Neural crest cell (in vitro differentiated cells): ENCODE measurements at places on chromosomes 4 and X. TPM values are rescaled to one million over a fixed set of nuclear protein-coding genes. Genes with fewer than 3 reads are reported as not detected.

SAGE1 gene
- total RNA-seq: not detected in 2 replicates

ERAS gene
- total RNA-seq: 0.49 and 0.50 TPM in 2 replicates

HHIP gene
- 1.3 and 1.8 TPM in 2 replicates for total RNA-seq

CCNB3 gene
- total RNA-seq: 0.89 and 1.4 TPM in 2 replicates

MCF2 gene
- 0.23 and 0.34 TPM in 2 replicates for total RNA-seq

HS6ST2 gene
- 13.9 and 14.2 TPM in 2 replicates for total RNA-seq

CFAP47 gene
- total RNA-seq: 0.75 and 0.93 TPM in 2 replicates

CYBB gene
- not detected in 2 replicates for total RNA-seq

LIAS gene
- 17.6 and 19.0 TPM in 2 replicates for total RNA-seq

TBC1D9 gene
- 15.9 and 16.1 TPM in 2 replicates for total RNA-seq

USP26 gene
- not detected in 2 replicates for total RNA-seq

ESX1 gene
- total RNA-seq: not detected in 2 replicates

BTK gene
- 0.64 TPM in 1 of 2 replicates, not detected in the other for total RNA-seq

NOCT gene
- 12.9 and 14.1 TPM in 2 replicates for total RNA-seq

- DNase-seq: no peak
Measured at GRCh38 chr4:109649872-109650271, 53.4 kb downstream of the CASP6 start.

- DNase-seq: no peak
Measured at GRCh38 chrX:107288676-107289075, 82.3 kb downstream of the DNAAF6 start.

DNA sequence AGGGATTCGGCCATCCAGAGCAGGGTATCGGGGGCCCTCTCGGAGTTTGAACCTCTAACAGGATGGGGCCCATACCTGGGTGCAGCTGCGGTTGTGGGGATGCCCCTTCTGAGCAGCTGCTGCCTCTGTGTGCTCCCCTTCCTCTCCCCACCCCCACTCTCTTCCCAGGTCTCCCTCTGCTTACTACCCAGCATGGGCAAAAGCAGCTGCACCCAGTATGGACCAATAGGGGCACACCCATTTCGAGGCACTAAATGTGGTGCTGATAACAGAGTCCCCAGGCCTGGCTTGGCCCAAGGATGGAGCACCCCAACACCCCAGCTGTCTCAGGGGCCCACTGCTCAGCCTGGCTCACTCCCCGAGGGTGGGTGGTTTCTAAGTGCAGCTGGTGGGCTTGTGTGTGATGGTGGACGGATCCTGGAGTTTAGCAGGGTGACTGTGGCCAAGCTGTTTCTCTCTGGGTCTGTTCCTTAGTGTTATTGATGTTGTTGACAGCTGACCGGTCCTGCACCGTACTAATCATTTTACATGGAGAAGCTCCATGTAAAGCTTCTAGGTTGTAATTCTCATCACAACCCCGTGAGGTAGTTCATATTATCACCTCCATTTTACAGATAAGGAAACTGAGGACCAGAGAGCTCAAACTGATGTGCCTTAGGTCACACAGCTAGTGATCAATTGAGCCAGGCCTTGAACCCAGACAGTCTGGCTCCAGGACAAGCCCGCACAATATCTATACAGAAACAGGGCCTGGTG, 13.1 kb upstream of the KIAA0232 start:
- no peak for DNase-seq

GRCh38 chrX:87078231-87078630, 439.4 kb upstream of the KLHL4 start:
- DNase-seq: no peak

- DNase-seq: no peak
Measured at GRCh38 chr4:186475202-186475601, 80.2 kb downstream of the MTNR1A start.

- DNase-seq: no peak
Measured at GRCh38 chr4:46249516-46249915, 125.7 kb upstream of the GABRG1 start.

- DNase-seq: no peak
Measured at GRCh38 chr4:61824454-61824853, 624.3 kb downstream of the ADGRL3 start.

GRCh38 chr4:111812114-111812513, 333.1 kb upstream of the FAM241A start:
- no peak for DNase-seq

GRCh38 chrX:105880491-105880890, 58.2 kb downstream of the NRK start:
- DNase-seq: no peak

GRCh38 chr4:10421344-10422055, 35.7 kb downstream of the ZNF518B start:
- DNase-seq: no peak

- no peak for DNase-seq
Measured at GRCh38 chr4:141388481-141388880, 167.8 kb downstream of the ZNF330 start.

DNA sequence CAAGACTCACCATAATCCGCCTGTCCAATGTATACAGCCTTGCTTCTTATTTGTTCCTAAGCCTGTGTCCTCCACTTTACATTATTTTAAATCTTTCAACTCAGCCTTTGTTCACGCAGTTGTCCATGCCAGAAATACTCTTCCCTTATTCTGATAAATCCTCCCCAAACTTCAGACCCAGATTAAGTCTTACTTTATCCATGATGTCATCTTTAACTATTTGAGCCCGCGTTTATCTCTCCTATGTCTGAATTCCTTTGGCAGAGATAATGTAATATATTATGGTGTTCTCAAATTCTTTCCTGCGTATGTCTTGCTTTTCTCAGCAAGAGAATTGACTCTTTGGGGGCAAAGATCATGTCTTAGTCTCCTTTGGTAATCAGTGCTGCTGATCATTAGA, 129.6 kb downstream of the LUZP4 start:
- no peak for DNase-seq

DNA sequence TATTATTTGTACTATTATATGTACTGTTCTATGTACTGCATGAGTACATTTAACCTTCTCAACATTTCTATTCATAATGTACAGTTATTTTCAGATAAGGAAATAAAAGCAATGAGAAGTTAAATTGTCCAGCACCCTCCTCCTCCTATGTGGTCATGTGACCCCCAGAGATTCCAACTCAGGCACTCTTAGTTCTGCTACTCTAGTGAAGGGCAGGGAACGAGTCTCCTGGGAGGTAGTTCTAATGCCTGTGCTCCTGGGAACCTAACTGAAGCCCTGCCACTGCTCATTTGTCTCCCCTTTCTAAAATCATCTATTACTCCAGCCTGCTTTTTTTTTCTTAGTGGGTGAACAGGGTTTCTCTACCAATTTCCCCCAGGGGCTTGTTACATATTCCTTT, 105.9 kb upstream of the GPRIN3 start:
- no peak for DNase-seq

DNA sequence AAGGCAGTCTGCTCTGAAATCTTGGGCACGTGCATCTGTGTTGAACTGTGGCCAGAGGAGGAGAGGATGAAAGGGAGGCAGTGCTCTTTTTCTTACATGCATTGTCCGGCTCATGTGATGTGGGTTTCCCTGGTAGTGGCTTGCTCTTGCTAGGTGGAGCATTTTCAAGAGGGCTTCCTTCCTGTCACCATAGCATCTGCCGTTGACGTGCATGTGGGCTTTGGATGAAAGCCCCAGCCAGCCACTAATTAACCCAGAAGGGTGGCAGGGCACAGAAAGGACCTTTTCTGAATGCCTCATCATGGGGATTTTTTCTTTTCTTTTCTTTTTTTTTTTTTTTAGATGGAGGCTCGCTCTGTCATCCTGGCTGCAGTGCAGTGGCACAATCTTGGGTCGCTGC, 121.3 kb downstream of the GPR143 start:
- no peak for DNase-seq

DNA sequence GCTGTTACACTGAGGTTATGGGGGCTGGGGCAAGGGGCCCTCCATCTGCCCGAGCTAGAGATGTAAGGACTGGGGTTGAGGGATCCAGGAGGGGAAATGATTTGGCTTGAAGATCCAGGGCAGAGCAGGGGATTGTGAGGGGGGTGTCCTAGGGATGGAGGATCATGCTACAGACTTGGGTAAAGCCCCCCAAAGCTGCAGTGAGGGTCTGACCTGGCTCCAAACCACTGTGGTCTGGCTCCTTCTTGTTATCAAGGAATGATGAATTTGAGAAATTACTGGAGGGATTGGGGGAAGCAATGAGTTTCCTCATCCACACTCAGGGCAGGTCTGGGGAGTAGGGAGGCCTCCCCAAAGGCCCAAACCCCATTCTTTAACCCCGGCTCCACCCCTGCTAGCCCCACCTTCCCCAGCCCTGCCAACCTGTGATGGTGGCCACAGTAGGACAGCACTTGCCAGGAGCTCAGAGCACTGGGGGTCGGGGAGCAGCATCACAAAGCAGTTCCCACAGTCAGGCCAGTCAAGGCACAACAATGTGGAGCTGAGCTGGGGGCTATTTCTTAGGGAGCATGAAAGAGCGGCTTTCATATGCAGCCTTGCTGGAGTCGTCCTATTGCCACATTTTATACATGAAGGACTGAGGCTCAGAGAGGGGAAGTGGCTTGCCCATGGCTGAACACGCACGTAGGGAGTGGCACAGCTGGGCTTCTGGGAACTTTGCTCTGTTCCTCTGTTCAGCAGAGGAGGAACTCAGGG, 165.5 kb downstream of the EFNB1 start:
- DNase-seq: no peak

- DNase-seq: no peak
Measured at GRCh38 chr4:162011089-162011488, 152.7 kb downstream of the FSTL5 start.

DNA sequence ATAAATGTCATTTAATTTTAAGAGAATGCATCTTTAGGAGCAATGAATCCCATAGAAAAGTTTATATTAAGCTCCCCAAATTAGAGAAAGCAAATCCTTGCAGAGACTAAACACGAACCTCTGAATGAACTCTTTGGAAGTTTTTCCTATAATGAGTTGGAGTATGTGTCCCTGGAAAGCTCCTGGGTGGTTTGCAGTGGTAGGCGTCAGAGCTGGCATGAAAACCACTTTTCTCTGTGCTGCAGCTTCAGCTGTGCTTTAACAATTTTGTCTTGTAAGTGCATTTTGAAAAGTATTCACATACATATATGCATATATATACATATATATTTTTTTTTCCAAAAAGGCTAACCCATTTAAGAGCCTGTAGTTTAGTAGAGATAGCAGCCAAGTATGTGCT, 148.7 kb upstream of the TBC1D9 start:
- no peak for DNase-seq

- DNase-seq: no peak
Measured at GRCh38 chr4:99811850-99812249, 4.8 kb upstream of the DAPP1 start.

GRCh38 chr4:73086095-73086868, 16.8 kb upstream of the COX18 start:
- DNase-seq: no peak
